ENCODE measurements at places on chromosomes 6 and 20. TPM values are rescaled to one million over a fixed set of nuclear protein-coding genes. Genes with fewer than 3 reads are reported as not detected.

GRCh38 chr6:165231581-165232561, 77.5 kb downstream of the C6orf118 start:
- no peak for DNase-seq

CTAGE9 gene
- total RNA-seq: 0.19 TPM

DNA sequence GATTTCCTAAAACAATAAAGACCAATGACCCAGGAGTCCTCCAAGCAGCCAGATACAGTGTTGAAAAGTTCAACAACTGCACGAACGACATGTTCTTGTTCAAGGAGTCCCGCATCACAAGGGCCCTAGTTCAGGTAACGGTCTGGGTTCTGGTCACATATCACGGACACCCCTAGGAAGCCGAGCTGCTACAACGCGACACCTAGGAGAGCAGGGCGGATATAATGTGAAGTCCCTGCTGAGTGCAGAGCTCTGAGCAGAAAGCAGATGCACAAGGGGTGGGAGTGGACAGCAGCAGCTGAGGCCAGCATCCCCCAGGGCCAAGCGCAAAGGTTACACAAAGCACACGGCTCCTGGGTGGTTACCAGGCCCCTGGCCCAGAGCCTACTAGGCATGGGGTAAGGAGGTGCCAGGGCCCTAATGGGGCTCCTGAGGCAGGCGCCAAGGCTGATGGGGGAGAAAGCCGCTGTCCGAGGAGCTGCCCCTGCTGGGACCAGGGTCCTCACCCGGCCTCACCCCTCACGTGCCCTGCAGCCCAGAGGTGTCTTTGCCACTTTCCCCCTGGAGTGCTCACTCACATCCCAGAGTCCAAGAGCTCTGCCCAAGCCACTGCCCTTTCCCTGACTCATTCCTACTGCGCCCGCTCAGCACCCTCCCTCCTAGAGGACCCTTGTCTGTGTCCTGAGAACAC, 8.4 kb downstream of the CST7 start:
- DNase-seq: no peak

- no peak for DNase-seq
These were observed 40.2 kb upstream of the TNFRSF21 start for GRCh38 chr6:47349931-47350330.

DNA sequence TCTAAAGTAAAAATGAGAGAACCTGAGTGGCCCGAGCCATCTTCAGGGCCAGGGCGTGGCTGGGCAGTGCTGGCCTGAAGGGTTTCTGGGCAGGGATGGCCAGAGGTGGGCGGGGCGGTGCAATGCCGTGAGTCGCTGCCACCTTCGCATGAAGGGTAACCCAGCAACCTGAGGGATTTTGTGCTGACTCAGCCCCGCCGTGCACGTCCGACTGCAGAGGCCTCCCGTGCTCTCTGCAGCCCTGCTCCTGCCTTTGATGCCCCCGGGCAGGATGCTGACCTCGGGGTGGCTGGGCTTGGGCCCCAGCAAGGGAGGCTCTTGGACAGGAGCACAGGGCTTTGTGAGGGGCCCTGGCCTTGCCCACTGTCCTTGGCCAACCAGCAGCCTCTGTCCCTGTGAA, 81.7 kb upstream of the GATA5 start:
- no peak for DNase-seq

DNA sequence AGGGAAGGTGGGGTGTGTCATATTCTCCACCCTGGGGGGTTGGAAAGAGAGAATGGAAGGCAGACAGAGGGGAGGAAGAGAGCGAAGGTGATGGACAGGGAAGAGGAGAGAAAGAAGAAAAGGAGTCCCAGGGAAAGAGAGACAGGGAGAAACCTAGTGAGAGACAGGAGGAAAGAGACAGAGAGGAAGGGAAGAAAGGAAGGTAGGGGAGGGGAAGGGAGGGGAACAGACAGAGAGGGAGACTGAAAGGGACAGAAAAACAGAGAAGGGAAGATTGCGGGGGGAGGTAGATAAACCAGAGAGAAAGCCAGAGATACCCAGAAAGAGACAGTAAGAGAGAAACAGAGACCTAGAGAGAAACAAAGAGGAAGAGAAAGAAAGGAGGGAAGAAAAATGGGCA, 88.4 kb downstream of the CDH22 start:
- no peak for DNase-seq

ADAT2 gene
- 5.6 TPM for total RNA-seq

All from omental fat pad (tissue), 4 donors.